ENCODE measurements at places on chromosomes 4 and X. TPM values are rescaled to one million over a fixed set of nuclear protein-coding genes. Genes with fewer than 3 reads are reported as not detected.

GRCh38 chr4:150366487-150366999, 215.4 kb upstream of the MAB21L2 start:
- no peaks in the 10 kb centered on the region for H3K4me1 ChIP-seq
- no peak overlapping the region for H3K4me3 ChIP-seq
- H3K36me3 ChIP-seq = no peaks in the 10 kb centered on the region
- H3K27me3 ChIP-seq = no peaks in the 10 kb centered on the region

DNA sequence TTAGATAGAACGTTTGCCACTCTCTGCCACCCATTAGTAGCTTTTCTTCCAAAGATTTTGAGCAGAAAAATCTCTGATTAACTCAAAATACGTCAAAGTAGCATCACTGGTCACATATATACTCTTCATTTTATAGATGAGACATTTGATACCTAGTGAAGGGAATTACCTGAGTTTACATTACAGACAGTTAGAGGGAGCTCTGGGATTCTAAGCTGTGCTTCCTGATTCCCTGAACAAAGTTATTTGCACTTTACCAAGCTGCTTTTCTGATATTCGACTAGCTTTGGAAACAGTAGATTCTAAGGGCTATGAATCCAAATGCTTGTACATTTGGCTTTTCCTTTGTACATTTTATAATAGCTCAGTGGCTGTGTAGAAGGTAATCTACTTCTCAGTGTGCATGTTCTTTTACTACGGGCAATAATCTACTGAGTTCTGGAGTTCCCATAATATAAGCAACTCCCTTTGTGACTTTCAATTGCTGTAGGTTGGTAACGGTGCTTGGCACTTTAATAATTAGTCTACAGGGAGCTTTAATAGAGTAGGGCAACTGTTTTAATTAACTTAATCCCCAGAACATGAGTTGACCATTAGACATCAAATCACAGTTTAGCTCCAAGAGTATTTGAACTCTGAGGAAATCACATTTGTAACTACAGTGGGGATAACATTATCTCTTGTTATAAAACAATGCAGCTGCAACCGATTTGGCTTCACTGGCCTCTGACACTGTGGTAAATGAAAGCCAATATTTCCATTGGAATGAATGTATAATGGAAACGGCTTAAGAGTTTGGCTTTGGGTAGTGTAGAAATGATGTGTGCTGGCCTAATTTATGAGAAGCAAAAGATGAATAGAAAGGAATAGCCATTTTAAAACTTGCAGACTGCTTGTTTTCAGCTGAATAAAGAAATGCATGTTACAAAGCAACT, 1602.4 kb downstream of the STIM2 start:
- H3K4me1 ChIP-seq = no peaks in the 10 kb centered on the region
- no peaks in the 10 kb centered on the region for H3K27me3 ChIP-seq
- no peak overlapping the region for H3K4me3 ChIP-seq
- no peaks in the 10 kb centered on the region for H3K36me3 ChIP-seq
- H3K27ac ChIP-seq = no peak overlapping the region

Gene SFRP2
- total RNA-seq = 52.9 TPM

Gene CT45A1
- not detected for total RNA-seq

All from uterus (tissue), 4 donors.